ENCODE measurements at places on chromosomes 1 and 21. TPM values are rescaled to one million over a fixed set of nuclear protein-coding genes. Genes with fewer than 3 reads are reported as not detected.
A peak's percentile ranks its signal among the peaks of the same experiment; 100 is the strongest.

The GJB3 gene
- total RNA-seq = not detected

- DNase-seq = no peak
Observed at GRCh38 chr1:208312706-208313105, 68.5 kb upstream of the PLXNA2 start.

DNA sequence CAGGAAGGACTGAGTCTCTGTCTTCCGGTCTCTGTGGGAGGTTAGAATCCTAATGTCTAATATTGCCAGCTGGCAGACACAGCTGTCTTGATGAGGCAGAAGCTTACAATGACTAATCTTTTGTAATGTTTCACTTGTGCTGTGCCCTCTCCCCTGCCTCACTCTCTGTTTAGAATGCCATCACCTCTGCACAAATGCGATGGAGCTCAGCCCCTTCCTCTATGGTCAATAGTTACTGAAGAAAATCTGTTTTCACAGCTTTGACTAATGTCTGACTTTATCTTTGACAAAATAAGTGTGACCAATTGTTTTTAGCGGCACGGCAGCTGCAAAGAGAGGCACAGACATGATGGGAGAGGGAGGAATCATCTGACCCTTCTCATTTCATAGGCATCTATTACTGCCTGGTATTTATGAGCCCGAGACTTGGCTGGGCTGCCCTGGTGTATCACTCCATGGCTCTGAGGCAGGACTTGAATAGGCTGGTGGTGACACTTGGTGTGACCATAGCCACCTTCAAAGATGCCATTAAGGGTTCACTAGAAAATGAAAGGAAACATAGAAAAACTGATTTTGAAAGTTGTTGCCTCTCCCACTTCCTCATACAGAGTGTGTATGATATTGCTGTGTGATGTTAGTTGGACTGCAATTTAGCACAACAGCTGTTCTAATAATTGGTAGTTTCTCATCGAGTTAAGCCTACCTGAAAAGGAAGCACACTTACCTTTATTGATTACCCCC lies 163.2 kb upstream of the NBPF11 start:
- DNase-seq = peak; percentile 38

GRCh38 chr21:14361958-14362357 lies 21.0 kb downstream of the HSPA13 start:
- DNase-seq = no peak

DNA sequence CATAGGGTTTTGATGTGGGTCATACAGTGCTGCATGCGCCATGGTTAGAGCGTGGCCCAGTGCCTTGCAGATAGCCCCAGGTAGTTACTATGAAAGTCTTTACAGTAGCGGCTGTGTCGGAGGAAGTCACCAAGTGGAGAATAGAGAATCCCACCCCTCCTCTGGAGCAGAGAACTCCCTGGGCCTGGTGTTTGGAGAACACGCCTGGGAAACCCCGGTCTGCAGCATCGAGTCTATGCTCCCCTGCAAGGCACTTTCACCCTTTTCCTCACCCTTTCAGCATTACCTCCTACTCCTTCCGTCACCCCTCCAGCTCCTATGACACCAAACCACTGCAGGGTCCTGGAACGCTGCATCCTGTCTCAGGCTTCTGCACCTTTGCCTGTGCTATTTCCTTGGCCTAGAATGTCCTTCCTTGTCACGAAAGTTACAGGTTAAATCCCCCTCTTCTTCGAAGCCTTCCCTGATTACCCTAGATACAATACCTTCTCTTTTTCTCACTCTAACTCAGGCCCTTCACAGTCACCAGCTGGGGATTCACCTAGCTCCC lies 2.7 kb upstream of the SLC1A7 start:
- no peak for DNase-seq

DNA sequence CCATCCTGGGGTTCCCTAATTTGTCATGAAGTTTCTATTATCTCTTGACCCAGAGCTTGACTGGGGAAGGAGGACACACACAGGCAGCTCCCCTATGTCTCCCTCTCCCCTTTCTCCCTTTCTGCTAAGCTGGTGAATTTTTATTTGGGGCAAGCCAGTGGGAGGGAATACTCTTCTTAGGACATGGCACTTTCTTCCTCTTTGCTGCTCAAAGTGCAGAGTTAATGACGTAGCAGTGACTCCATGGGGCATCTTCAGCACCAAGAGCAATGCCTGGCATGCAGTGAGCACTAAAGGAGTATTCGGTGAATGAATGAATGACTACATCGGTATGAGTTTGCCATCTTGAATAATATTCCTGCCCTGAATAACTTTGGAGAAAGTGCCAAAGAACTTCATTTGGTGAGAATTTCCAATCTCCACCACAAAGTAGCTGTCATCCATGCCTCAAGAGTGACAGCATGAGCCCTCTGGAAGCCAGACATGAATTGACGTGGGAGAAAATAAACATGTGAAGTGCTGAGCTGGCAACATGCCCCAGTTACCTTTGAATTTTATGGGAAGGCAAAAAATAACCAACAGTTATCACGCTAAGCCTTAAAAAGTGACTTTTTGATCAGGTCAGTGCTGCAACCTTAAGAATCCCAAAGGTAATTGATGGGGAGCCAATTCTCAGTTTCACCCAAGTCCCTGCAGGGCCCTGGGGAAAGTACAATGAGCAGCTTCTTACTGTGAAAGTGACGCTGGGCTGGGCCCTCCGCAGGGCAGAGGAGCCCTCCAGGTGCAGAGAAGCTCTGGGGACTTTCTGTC lies 22.1 kb upstream of the ATF3 start:
- DNase-seq = peak; percentile 58

- DNase-seq = peak; percentile 17
Observed at GRCh38 chr1:200306944-200307754, 102.7 kb downstream of the ZNF281 start.

GRCh38 chr1:150102986-150103385 lies 35.4 kb downstream of the VPS45 start:
- no peak for DNase-seq

DNA sequence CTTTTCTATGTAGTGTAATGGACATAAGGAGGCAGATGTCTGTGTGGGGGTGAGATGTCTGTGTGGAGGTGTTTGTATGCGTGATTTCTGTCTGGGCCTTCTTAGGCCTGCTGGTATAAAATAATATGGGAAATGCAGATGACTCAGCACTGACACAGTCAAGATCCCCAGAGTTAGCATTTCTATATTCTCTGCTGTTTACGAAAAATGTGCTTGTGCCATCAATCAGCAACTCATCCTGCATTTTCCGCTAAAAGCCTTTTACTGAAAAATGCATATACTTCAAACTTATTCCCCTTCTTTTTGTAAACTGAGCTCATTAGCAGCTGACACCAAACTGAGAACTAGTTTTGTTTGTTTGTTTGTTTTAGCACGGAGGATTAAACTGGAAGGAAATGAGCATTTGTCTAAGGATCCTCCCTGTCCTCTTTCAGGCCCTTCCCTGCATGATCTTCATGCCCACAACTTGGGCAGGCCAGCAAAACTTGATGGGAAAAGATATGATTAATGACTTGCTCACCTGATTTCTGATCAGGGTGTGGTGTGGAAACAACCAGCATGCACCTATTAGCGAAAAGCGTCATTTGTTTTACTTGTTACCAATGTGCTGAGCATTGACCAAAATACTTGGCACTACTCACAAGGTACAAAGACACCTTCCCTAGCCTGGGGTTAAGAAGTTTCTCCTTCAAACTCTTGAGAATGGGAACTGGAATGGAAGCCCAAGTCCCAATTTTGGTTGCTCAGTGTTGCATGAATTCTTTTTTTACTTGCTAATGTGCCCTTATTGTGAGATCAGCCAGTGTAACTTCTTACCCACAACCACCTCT lies 77.4 kb downstream of the NDUFS5 start:
- no peak for DNase-seq

The AHDC1 gene
- 13.0 TPM for total RNA-seq

DNA sequence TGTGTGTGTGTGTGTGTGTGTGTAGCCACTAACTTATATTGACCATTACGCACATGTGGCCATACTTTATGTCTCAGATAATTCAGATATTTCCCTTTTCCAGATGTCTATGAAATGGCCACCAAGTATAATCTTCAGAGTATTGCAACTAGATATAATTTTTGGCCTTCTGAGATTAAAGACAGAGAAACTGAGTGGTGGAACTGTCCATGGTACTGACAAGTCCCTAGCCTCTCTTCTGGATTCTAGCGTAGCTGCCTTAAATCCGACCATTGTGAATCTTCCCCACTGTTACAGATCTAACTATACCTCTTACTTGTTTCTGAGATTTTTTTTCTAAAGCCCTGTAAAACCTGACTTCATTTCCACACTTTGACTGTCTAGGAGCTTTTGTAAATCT lies 100.0 kb upstream of the SERTAD4 start:
- DNase-seq = no peak

The LCE1A gene
- total RNA-seq = not detected

The OVAAL gene
- total RNA-seq = not detected

The NCF2 gene
- total RNA-seq = 71.1 TPM

The HEYL gene
- not detected for total RNA-seq

DNA sequence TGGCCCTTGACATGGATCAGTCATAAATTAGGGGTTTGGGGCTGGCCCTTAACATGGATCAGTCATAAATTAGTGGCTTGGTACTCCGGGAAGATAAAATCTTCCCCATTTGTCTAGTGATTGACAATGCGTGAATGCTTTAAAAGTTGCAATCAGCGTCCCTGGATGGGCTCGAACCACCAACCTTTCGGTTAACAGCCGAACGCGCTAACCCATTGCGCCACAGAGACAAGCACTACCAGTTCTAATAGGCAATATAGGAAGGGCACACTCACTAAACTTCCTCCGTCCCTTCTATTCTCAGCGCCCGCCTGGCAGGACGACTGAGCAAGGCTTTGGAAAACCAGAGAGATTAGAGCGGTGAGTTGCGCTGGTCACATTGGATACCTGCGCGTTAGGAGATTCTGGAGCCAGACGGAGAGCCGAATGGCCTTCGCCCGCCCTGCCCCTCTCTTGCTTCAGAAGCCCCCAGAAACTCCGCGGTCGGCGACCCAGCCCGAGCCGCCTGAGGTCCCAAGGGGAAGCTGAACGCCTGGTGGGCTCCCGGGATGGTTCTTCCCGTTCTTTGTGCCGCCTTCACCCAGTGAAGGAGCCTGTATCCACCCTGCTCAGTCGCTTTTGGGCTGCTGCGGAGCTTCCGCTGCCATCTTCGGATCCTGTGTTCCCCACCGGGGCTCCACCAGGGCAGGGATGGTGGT lies 235.9 kb downstream of the FAM72C start:
- DNase-seq = no peak

The FAM72B gene
- 13.6 TPM for total RNA-seq

DNA sequence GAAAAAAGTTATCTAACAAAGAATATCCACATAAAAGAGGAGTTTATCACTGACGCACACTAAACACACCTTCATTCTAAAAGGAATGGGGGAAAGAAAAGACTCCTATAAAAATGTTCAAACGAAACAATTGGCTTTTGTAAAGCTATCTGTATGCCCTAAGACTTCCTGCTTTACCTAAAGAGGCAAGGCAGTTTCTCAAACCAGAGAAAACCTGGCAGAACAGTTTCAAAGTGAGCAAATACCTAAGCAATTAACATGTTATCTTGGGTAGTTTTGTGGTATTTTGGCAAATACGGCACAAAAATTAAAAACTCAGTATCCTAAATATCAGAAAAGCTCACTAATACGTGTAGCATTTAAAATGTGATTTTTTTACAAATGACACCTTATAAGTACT lies 1.9 kb downstream of the PUM1 start:
- DNase-seq = no peak

The SPRR4 gene
- total RNA-seq = not detected

The IFNAR2 gene
- total RNA-seq = 57.7 TPM

GRCh38 chr1:201774224-201774982 lies 54.6 kb upstream of the IPO9 start:
- no peak for DNase-seq

GRCh38 chr1:19113697-19114092 lies 96.4 kb downstream of the UBR4 start:
- DNase-seq = no peak

The TMEM269 gene
- 0.13 TPM for total RNA-seq

DNA sequence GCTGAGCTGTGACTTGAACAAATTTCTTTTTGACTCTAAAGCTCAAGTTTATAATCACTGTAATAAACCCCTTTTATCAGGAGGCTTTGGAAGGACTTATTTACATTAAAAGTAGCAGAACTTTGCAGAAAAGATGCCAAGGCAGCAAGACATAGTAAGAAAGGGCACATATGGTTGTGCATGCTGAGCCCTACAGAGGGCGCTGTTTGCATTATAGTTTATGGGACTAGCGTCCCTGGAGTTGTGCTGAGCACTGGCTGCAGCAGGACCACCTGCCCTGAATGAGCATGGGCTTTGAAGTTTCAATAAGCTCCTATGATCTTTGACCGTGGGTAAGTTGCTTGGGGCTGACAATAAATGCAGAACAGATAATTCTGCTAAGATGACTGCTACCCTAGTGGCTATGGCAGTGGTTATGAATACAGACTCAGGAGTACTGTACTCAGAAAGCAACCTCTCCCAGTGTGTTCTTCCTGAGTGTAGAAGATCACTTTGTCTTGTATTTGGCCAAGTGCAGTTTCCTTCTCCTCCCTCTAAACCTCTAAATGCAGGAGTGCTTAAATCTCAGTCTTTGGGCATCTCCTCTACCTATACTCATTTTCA lies 45.4 kb upstream of the USP1 start:
- DNase-seq = no peak

The KRTAP7-1 gene
- total RNA-seq = not detected

DNA sequence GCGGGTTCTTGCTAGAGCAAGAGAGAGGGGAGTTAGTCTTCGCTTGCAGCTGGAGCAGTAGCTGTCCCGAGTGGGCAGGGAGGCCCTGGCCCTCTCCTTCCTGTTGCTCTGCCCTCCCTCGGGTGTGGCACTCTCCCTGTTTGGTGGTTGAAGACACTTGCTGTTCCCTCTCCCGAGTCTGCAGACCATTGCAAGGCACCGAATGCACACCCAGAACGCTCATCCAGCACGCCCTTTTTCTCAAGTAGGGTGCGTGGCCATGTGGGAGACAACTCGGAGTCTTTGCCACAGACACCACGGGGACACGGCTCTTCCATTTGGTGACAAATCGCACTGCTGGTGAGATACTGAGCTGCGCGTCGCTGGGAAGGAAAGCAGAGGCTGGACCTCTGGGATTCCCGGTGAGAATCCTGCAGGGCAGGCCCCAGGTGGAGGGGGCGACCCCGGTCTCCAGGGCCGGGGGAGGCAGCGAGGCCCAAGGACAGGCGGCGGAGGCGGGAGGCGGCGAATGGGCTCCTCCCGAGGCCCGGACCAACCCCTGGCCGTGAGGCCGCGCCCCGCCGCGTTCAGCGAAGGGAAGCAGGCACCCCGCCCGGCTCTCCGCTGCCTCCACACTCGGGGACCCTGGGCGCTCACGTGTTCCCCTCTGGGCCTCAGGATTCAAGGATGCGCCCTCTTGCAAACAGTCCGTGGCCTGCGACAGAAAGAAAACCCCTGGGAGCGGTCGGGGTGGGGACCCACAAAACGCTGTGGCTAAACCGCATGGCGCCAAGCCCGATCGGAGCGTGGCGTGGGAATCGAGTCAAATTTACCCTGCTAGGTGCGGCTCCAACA lies 10.4 kb upstream of the TMEM200B start:
- DNase-seq = no peak

The SPRR2B gene
- total RNA-seq = not detected
